H1 (cell line): ENCODE measurements at places on chromosomes 7 and 10. TPM values are rescaled to one million over a fixed set of nuclear protein-coding genes. Genes with fewer than 3 reads are reported as not detected.

The H2BK1 gene
- total RNA-seq: not detected in 2 replicates

DNA sequence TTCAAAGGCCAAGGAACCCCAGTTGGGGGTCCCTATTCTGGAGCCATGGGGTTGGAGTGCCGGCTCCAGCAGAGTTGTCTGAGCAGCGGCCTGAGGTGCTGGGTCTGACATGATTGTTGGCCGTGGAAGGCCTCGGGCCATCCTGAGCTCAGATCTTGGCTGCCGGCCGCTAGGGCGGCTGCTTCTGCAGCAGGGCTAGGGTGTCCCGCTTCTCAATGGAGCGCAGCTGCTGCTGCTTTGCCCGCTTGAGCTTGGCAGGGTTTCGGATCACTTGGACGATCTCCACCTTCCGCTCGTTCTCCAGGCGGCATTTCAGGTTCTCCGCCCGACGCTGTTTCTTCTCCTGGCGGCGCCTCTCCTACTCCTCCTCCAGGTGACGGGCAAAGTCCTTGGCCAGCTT is 171.1 kb downstream of the HIBADH start:
- H3K4me1 ChIP-seq: no peaks in the 10 kb centered on the region
- no peak overlapping the region for H3K27ac ChIP-seq
- H3K27me3 ChIP-seq: no peaks in the 10 kb centered on the region; the same call in 1 of the 2 replicates
- no peaks in the 10 kb centered on the region for H3K36me3 ChIP-seq

DNA sequence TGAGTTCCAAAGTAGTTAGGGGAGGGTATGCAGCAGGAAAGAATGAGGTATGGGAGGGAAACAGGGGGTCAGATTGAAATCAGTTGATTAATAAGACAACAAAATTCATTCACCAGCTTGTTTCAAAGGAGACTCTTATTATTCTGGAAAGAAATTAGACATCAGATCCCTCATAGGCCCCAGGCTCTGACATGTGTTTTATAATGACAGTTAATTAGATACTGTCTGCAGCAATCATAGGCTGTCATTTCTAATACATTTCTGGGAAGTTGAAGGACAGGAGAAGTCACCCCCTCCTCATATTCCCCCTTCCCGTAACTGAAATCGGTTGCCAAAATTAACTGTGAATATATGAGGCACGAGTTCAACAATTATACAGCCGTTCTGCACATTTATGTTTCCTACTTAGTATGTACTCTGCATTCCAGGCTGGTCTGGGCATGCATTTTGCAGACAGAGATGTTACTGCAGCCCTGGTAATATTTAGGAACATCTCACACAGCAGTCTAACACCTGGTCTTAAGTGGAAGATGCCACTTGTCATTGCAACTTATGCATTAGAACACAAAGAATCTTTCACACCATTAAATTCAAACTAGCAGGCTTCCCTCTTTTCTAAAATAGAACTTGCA is 355.2 kb upstream of the LRGUK start:
- no peaks in the 10 kb centered on the region for H3K27me3 ChIP-seq
- no peaks in the 10 kb centered on the region for H3K36me3 ChIP-seq
- H3K27ac ChIP-seq: no peak overlapping the region
- no peaks in the 10 kb centered on the region for H3K4me1 ChIP-seq

DNA sequence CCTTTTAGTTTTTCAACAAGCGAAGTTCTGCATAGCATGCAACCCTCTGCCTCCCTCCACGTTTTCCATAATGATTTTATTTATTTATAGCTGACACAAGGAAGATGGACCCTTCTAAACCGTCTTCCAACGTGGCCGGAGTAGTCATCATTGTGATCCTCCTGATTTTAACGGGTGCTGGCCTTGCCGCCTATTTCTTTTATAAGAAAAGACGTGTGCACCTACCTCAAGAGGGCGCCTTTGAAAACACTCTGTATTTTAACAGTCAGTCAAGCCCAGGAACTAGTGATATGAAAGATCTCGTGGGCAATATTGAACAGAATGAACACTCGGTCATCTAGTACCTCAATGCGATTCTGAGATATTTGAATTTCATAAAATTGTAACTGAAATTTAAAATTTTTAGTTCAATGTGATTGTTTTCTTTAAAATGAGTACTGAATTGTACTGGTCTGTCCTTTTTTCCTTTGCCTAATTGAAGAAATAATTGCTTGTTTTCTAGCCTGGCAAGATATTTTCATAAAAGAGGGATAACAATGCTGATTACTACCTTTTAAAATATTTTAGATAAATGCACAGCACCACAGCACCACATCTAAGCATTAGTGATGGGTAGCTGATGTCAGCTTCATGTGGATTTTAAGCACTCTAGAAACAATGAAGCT is 41.5 kb upstream of the SLC39A12 start:
- H3K27ac ChIP-seq: no peak overlapping the region
- H3K27me3 ChIP-seq: no peaks in the 10 kb centered on the region
- no peaks in the 10 kb centered on the region for H3K4me1 ChIP-seq
- no peak for DNase-seq
- H3K4me3 ChIP-seq: no peak overlapping the region

DNA sequence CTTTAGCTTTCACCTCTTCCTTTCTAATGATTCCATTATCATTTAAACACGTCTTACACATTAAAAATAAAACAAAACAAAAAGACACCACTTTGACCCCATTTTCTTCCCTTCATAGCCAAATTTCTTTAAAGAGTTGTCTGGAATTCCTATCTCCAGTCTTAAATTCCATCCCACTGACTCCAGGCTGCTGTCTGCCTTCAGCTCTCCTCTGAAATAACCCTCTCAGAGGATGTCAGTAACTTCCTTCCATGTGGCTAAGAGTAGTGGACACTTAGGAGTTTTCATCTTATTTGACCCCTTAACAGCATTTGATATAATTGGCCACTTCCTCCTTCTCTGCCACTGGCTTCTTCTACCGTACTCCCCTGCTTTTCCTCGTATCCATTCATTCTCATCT is 69.6 kb upstream of the MKX start:
- H3K4me1 ChIP-seq: no peaks in the 10 kb centered on the region
- H3K4me3 ChIP-seq: no peak overlapping the region
- DNase-seq: no peak
- no peaks in the 10 kb centered on the region for H3K36me3 ChIP-seq
- no peak overlapping the region for H3K27ac ChIP-seq

GRCh38 chr7:45189151-45189970 is 31.8 kb downstream of the RAMP3 start:
- H3K4me3 ChIP-seq: no peak overlapping the region
- no peak for DNase-seq
- no peak overlapping the region for H3K27ac ChIP-seq
- H3K4me1 ChIP-seq: no peaks in the 10 kb centered on the region
